Activated T-helper 9 cell treated with anti-CD3 and anti-CD28 coated beads, Interleukin-2, amount 50 U/mL, for 16 hours (primary cell): ENCODE measurements at places on chromosomes 3 and 15.

DNA sequence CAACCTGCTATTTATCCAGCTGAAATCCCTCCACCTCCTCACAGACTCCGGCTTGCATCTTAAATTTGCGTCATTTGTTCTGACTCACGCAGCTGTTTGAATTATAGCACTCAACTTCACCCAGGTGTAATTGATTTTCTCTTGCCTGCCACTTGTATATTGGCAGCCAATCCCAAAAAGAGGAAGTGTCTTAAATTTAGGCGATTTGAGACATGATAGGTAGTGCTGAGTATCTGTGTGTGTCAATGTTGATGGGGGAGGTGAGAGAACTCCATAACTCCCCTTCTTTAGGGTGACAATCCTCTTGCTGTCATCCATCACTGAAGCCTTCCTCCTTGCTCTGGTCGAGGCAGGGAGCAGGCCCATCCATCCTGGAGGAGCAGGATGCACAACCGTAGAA, 77.2 kb upstream of the TPRG1 start:
- DNase-seq: no peak

- peak; percentile 56 for DNase-seq
These were observed 12.7 kb downstream of the ATP10A start for GRCh38 chr15:25850154-25851111.

DNA sequence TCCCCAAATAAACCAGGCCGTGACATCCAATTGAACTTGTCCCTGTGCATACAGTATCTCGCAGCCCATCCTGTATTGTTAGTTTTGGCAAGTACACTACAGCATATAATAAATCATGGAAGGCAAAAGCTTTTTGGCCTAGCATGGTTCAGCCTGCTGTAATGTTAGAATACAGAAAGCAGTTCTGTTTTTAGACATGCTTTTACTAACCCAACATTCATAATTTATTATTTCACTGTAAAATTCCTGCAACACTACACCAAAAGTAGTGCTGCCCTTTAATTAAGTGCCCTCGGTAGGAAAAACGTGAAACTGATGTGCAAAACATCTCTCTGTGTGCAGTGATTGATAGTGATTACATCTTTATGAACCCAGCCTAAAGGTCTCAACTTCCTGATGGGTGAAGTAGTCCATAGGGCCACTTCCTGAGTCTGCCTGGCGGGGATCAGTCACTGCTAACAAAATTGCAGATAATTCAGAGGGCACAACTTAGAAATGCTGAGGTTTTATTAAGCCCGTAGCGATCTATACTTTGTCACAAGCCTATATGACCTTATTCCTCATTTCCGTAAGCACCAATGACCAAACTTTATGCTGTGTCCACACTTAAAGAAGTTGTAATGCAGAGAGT, 227.8 kb downstream of the CDIN1 start:
- no peak for DNase-seq

GRCh38 chr3:49006408-49007067, 653 bp upstream of the WDR6 start:
- no peak for DNase-seq

DNA sequence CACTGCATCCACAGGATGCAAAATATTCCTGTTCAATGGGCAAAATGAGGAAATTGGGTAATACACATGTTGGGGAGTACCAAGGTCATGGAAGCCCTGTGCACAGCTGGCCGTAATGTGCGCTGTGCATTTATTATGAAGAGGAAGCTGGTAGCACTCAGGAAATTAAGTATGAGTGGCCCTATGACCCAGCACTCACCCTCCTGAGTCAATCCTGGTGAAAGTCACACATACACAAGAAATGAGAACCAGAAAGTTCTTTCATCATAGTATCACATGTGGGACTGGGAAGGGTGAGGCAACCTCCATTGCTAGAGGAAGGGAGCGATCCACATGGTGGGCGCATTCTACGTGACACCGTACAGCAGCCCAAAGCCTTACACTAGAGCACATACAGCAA, 11.4 kb upstream of the PRR20G start:
- no peak for DNase-seq

GRCh38 chr3:34646911-34647460, 848.6 kb downstream of the PDCD6IP start:
- no peak for DNase-seq
